ENCODE measurements at places on chromosomes 12 and 14. TPM values are rescaled to one million over a fixed set of nuclear protein-coding genes. Genes with fewer than 3 reads are reported as not detected.

The GOLT1B gene
- 42.6 TPM for total RNA-seq

The LMNTD1 gene
- total RNA-seq, result not detected

The LRRC43 gene
- total RNA-seq, result not detected

The CATSPERB gene
- 1.5 TPM for total RNA-seq

The NYNRIN gene
- total RNA-seq, result not detected

- DNase-seq, result no peak
Measured at GRCh38 chr14:51176839-51177238, 63.2 kb upstream of the TMX1 start.

The LRRIQ1 gene
- not detected for total RNA-seq

The CLEC4C gene
- total RNA-seq, result not detected

GRCh38 chr12:116897476-116897875 is 13.3 kb upstream of the FBXW8 start:
- DNase-seq, result no peak

DNA sequence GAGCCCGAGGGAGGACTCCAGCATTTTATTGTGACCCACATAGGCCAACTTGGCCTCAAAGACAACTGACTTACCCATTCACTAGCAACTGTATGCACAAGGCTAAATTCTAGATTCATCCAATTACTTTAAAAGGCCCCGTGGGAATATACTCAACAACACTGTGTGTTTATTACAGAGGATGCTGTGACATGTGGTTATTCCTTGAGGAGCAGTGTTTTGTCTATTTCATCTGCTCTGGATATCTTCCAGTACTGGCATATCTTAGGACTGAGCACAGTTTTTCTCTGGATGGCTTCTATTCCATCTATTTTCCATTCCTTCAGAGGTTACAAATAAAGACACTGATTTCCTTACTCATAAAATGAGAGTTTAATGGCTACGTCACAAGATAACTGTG is 87.2 kb upstream of the KRAS start:
- no peak for DNase-seq

GRCh38 chr14:58368956-58369355 is 26.8 kb upstream of the TOMM20L start:
- DNase-seq, result no peak

The CABP1 gene
- total RNA-seq, result not detected

DNA sequence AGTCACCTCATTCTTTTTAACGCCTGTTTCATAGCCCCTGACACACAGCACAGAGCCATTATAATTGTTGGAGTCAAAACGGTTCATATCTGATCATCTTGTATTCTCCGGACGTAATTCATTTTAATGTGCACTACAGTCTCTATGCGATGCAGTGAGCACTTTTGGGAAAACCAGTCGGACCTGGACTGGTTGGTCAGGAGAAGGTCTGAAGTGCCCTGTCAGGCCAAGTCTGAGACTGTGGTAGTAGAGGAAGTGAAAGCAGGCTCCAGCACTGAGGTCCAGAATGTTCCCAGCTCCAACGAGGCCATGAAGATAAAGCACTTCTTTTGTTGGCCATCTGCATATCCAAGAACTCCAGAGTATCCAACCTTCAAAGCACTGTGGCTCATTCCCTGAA is 117.1 kb upstream of the NCOR2 start:
- no peak for DNase-seq

GRCh38 chr14:37824939-37825712 is 229.7 kb downstream of the TTC6 start:
- DNase-seq, result no peak

Data from activated T-helper 1 cell treated with anti-CD3 and anti-CD28 coated beads, Interleukin-12 subunit alpha, Interleukin-12 subunit beta, Interleukin-2, Interleukin-4 antibody, amounts not matched to agents 30 ng/mL and 10 ng/mL and 1 ng/mL, durations not matched to agents 14 hours and 24 hours and 36 hours (primary cell).